Stimulated activated CD4-positive, alpha-beta T cell treated with anti-CD3 and anti-CD28 coated beads, Interleukin-4, amount 100 ng/mL, for 1 hour (primary cell): ENCODE measurements at places on chromosomes 11 and 22.

- DNase-seq: peak; percentile 33
These were observed 1.6 kb upstream of the KMT2A start for GRCh38 chr11:118434553-118435289.

GRCh38 chr11:6443269-6444003 is 2.6 kb upstream of the HPX start:
- peak; percentile 48 for DNase-seq

GRCh38 chr22:19998991-19999820 is 17.4 kb downstream of the ARVCF start:
- no peak for DNase-seq

GRCh38 chr11:42571131-42571877 is 740.5 kb upstream of the API5 start:
- DNase-seq: no peak
